NB4 (cell line): ENCODE measurements at places on chromosomes 5 and 9.

GRCh38 chr5:15806613-15807012 is 306.6 kb downstream of the FBXL7 start:
- no peak for DNase-seq

DNA sequence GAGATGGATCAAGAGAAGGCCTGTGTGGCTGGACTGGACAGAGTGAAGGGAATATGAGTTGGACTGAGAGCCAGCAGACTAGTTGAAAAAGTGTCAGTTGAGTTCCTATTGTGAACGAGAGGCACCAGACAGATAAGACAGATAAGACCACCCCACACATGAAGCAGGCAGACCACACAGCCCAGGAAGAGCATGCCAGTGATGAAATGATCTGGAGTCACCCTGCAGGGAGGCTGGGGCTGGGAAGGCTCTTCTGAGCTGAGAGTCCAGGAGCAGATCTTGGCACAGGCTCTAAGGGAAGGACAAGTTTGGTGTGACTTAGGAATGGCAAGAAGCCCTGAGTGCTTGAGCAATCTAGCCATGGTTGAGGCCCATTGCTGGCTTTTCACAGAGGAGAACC is 10.6 kb upstream of the SLC25A48 start:
- DNase-seq = no peak

DNA sequence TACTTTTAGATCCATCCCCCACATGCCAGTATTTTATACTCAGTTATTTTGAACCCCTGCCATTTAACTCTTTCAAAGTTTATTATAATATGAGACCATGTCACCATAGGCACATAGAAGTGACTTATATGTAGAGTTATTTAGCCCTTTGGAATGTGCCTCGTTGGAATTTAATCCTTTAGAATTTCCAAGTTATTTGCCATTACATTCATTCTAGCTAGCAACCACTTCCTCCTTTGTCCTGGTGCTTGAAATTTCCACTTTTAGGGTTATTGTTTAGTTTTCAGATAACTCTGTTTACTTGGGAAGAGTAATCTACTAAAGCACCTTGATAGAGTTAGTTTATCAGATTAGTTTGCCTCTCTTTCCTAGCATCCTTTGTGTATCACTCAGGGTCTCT is 82.8 kb upstream of the TLE1 start:
- DNase-seq = no peak

GRCh38 chr9:138068601-138069035 is 191.0 kb downstream of the CACNA1B start:
- no peak for DNase-seq

GRCh38 chr5:133930061-133930812 is 38.2 kb downstream of the C5orf15 start:
- DNase-seq = no peak

- DNase-seq = no peak
These were observed 343.6 kb downstream of the LRRC70 start for GRCh38 chr5:62922191-62922590.

GRCh38 chr9:29285818-29286217 is 1712.5 kb upstream of the C9orf72 start:
- DNase-seq = peak; percentile 13

- peak; percentile 27 for DNase-seq
These were observed 82.0 kb upstream of the ORM1 start for GRCh38 chr9:114240647-114241558.

GRCh38 chr5:133779828-133780475 is 167.6 kb upstream of the FSTL4 start:
- DNase-seq = no peak

DNA sequence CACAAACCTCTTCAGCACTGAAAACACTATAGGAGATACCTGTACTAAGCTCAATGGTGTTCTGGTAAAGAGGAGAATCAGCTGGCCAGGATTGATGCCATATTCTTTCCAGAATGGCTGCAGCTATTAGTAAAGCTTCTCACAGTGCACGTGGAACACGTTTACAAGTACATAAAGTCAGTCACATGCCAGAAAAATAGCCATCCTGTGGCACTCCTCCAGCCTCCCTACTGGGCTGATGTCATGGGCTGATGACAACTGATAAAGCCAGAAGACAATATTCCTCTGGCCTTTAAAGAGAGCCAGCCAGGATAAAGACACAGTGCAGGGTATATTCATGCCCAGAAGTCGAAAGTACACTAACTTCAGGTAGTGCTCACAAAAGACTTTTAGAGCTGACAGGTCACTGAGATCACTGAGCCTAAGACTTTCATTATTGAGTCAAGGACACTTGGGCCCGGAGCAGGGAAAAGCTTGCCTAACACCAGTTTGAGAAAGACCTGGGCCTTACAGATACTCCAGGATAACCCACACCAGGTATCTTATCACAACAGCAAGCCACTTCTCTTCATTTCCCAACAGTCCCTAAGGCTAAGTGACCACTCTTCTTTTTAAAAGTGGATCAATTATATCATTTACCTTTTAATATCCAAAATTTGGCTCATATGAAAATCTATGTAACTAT is 29.4 kb downstream of the ABITRAM start:
- no peak for DNase-seq

- DNase-seq = no peak
These were observed 307.3 kb upstream of the NREP start for GRCh38 chr5:112064271-112064701.

GRCh38 chr9:128008171-128008570 is 27.4 kb upstream of the EEIG1 start:
- no peak for DNase-seq

DNA sequence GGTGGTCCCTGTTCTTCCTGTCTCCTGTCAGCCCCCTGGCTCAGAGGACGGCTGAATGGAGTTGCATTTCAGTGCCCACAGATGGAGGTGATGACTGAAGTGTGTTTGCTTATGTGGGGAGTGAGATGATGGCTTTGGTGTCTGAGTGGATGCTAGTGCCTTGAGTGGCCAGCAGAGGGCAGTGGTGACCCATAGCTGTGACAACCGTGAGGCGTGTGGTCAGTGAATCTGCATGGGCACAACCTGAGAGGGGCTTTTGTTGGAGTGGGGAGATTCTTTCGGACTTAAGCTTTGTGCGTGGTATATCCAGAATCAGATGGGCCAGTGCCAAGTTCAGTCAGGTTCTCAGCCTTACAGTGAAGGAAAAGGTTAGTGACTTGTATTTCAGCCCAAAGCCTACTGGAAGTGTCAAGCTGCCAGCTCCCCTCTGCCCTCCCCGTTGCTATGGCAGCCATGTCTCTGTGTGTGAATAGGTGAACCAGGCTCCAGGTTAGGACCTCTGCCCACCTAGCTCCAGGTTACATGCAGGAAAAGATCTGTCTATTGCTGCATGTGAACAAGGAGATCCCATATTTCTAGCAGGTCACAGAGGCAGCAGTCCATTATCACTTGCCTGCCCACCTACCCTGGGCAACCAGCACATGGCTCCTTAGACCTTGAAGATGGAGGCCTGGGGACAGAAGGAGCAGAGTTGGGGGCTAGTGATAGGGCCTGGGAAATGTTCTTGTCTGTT is 14.7 kb upstream of the CXXC5 start:
- peak; percentile 83 for DNase-seq

DNA sequence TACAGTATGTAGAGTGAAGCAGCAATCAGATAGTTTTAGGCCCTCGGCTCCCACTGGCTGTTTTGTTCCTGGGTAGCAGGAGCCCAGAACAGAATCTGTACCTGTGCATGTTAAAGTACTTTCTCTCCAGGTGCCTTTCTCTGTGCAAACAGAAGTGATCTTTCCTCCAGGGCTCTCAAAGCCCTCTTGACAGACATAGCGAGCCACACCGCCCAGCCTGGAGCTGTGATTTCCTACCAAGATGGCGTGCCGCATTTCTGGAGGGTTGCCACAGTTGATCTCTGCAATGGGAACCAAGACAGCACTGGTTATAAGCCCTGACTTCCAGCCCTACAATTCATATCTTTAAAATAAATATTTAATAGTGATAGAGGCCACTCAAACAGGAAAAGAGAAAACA is 50.9 kb downstream of the SUSD1 start:
- no peak for DNase-seq

GRCh38 chr5:20223451-20223850 is 235.5 kb upstream of the CDH18 start:
- DNase-seq = no peak

DNA sequence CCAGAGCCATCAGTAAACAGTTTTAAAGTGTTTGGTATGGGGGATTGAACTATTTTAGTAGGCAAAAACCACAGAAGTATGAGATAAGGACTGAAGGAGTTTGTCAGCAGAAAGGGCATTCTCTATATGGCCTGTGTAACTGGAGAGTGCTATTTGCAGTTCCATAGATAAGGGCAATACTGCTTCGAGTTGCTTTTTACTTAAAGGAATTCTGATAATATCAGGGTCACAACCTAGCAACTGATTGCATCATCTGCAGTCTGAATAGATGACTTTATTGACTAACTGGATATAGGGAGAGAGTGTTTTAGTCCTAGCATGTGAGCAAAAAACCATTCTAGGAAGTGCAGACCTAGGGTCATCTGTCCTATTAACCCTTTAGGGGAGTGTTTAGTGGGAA is 645.2 kb upstream of the PTPRD start:
- no peak for DNase-seq

GRCh38 chr9:105392531-105392930 is 55.3 kb upstream of the FSD1L start:
- DNase-seq = no peak

DNA sequence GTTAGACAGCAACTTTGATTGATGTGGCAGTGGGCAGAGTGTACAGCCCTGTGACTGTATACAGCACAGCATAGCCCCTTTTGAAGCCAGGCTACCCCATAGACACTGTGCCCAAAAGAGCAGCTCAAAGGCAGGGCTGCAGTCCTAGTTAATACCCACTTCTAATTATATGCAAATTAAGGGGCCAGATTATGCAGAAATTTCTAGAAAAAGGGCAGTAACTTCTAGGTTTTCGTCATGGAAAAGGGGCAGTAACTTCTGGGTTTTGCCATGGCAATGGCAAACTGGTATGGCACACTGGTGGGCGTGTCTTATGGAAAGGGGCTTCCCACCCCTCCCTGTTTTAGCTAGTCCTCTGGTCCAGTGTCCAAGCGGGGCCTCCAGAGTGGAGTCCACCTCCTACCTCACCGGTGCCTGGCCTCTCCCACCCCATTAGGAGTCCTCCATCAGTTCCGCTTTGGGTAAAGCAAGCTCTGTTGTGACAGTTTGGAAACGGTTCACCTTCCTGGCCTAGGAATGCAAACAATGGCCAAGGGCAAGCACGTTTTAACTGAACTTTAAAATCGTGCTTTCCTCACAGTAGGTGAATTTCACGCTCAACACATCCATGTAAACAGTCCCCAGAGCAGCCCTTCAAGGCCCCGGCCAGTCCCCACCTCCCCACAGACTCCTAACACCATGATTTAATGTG is 5.6 kb downstream of the ADAMTS13 start:
- DNase-seq = no peak

DNA sequence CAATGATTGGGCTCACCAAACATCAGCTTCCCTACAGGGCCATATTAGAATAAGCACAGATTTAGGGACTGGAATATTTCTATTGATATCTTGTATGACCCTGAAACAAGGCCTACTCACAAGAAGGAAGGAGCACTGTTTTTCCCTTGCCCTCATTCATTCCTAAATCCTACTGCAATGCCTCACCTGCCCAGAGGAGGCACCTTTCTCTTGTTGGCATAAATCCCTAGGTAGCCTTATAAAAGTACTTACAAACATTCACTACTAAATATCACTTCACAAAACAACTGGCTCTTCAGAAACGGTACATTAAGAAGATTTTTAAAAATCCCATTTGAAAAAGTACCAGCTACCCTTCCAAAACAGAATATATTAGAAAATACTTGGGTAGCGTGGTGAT is 449.4 kb downstream of the CDH18 start:
- no peak for DNase-seq

- DNase-seq = no peak
These were observed 77.3 kb downstream of the LRSAM1 start for GRCh38 chr9:127528422-127529251.

DNA sequence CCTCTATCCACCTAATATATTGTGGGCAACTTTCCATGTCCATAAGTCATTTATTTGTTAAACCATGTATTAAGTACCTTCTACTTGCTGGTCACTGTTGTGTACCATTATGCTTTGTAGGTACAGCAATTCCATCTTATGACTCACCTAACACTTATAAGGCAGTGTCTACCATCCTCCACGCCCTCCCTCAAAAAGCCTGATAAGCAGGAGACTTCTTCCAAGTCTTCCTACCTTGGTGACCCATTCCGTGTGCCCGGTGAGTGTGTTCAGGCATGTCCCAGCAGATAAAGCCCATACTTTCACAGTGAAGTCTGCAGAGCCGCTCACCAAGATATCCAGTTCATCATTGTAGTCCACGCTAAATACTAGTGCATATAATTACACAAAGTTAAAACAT is 17.4 kb downstream of the FBXW2 start:
- no peak for DNase-seq

- DNase-seq = peak; percentile 6
These were observed 129.7 kb downstream of the SLF1 start for GRCh38 chr5:94748212-94748611.

GRCh38 chr9:73348471-73348870 is 196.8 kb downstream of the ANXA1 start:
- peak; percentile 1 for DNase-seq

- DNase-seq = no peak
These were observed 1.2 kb downstream of the GALT start for GRCh38 chr9:34647651-34648050.

GRCh38 chr9:110728058-110728457 is 59.5 kb downstream of the MUSK start:
- DNase-seq = no peak

GRCh38 chr5:159178978-159179377 is 30.4 kb downstream of the RNF145 start:
- peak; percentile 15 for DNase-seq

DNA sequence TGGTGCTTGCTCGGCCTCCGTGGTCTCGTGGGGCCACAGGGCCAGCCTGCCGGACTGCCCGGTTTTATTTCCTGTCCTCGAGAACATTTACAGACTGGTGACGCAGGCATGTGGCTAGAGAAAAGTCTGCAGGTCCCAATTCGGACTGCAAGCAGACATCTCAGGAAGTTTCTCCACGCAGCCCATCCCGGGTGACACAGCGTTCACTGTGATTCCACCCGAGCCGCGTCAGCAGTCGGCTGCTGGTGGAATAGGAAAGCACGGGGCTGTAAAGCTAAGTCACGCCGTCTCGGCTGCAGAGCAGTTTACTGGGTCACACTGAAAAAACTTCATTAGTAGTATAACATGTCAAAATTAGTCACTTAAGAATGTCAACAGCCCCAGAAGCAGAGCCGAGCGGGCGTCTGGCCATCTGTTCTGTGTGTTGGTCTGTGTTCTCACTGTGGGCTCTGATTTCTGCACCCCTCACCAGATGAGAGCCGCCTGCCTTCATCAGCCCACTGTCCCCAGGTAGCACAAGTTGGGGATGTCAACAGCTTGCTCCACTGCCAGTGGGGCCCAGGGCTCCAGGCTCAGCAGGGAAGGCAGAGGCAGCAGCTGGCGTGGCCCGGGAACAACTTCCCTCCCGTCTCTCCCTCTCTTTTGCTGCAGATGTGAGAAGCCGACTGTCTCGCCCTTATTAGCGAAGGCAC is 363.7 kb downstream of the IRX2 start:
- DNase-seq = no peak

DNA sequence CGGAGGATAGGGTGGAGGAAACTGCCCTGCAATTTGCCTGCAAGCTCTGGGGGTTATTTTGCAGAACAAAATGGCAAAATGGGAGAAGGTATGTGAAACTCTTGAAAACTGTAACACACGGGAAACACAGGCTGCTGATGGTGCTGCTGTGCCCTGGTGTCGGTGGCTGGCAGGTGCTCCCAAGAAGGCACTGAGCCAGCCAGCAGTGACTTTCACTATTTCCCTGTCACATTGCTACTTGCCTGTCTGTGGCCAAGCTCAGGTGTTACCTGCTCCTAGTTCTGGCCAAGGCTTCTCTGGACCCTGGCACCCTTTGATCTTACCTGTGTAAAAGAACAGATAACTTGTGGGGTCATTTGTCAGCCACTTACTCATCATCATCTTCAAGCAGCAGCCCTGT is 102.2 kb downstream of the CMYA5 start:
- DNase-seq = no peak
